ENCODE measurements at places on chromosomes 5 and 9. TPM values are rescaled to one million over a fixed set of nuclear protein-coding genes. Genes with fewer than 3 reads are reported as not detected.
A peak's percentile ranks its signal among the peaks of the same experiment; 100 is the strongest.

Gene NR5A1
- not detected for total RNA-seq

Gene SLC27A6
- total RNA-seq = 0.24 TPM

DNA sequence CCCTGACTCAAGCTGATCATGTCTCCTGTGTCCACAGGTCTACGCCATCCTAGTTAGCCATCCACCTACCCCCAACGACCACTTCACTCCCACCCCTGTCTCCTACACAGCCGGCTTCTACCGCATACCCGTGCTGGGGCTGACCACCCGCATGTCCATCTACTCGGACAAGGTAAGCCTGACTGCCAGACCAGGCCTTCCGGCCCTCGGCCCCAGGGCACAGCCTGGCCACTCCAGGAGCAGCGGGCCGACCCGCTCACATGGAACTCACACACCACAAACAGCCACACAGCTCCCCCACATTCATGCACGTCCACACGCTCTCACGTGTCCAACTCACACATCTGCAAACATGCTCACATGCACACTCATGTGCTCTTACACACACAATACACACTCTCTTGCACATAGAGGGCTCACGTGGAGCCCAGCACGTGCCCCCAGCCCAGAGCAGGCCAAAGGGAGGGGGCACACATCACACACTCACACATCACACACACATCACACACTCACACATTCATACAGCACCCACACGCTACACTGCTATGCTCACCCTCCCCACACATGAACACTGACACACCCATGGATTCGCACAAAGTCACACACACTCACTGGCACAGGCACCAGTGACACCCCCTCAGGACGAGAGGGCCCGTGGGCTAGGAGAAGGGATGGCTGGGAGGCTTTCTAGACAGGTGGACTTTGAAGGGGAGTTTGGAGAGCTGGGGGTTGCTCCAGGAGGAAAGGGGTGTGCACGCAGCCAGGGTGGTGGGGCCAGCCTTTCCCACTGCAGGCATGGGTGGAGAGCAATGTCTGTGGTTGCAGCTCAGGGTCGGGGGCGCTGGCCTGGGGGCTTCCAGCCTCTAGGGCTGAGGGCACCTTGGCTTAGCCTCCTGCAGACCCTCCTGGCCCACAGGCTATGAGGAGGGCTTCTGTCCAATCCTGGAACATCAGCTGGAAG lies 3.3 kb downstream of the GRIN1 start:
- no peaks in the 10 kb centered on the region for H3K27me3 ChIP-seq
- DNase-seq = no peak
- H3K4me1 ChIP-seq = no peaks in the 10 kb centered on the region
- no peak overlapping the region for H3K4me3 ChIP-seq
- no peak overlapping the region for H3K27ac ChIP-seq

GRCh38 chr5:177601577-177602457 lies 1.9 kb downstream of the B4GALT7 start:
- no peak for DNase-seq
- H3K36me3 ChIP-seq = no peaks in the 10 kb centered on the region
- H3K27ac ChIP-seq = no peak overlapping the region
- H3K27me3 ChIP-seq = no peaks in the 10 kb centered on the region

DNA sequence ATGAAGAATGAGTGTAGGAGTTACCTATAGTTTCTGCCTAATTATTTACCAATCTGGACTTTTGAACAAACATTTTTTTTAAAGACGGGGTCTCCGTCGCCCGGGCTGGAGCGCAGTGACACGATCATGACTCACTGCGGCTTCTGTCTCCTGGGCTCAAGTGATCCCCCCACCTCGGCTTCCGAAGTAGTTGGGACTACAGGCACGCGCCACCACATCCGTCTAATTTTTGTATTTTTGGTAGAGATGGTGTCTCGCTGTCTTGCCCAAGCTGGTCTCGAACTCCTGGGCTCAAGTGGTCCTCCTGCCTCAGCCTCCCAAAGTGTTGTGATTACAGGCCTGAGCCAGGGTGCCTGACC lies 1.5 kb downstream of the CTNNA1 start:
- H3K4me3 ChIP-seq = peak overlapping the region; percentile 88
- H3K27me3 ChIP-seq = no peaks in the 10 kb centered on the region
- DNase-seq = no peak
- H3K36me3 ChIP-seq = no peaks in the 10 kb centered on the region

GRCh38 chr9:121463026-121463807 lies 36.4 kb downstream of the GGTA1 start:
- no peaks in the 10 kb centered on the region for H3K4me1 ChIP-seq
- DNase-seq = peak; percentile 89
- no peak overlapping the region for H3K4me3 ChIP-seq

DNA sequence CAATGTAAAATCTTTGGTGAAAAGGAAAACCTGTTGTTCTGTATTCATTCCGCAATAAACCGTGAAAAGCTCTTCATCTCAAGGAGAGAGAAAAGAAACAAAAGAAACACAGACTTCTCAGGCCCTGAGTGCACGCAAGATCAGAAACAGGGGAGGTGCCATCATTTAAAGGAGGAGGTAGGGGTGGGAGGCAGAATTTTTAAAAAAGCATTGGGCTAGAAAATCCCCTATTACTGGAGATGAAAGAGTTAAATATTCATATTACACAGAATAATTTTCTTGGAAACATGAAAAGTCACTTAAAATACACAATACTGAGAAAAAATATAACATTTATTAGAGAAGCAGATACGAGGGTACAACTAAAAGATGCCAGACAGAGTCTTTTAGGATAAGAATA lies 56.3 kb downstream of the USP20 start:
- H3K4me1 ChIP-seq = no peaks in the 10 kb centered on the region
- no peak for DNase-seq
- no peaks in the 10 kb centered on the region for H3K27me3 ChIP-seq
- no peak overlapping the region for H3K4me3 ChIP-seq
- H3K36me3 ChIP-seq = no peaks in the 10 kb centered on the region
- H3K27ac ChIP-seq = no peak overlapping the region
